ENCODE measurements at places on chromosomes 12 and 14.

DNA sequence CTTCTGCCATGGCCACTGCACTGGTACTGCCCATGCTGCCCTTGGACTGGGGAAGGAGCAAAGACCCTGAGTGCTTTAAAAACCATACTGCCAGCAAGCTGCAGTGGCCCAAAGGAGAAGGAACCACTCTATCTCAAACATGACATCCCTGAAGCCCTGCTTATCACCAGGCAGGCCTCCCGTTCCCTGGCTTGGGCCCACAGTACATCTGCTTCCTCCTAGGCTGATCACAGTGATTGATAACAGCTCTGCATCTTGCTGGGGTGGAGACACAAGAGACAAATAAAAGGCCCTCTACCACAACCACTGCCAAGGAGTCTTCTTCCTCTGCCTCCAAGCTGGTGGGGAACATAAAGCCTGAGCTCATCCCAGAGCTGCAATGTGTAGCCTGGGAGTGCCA lies 567.5 kb downstream of the TRHDE start:
- DNase-seq, result no peak

DNA sequence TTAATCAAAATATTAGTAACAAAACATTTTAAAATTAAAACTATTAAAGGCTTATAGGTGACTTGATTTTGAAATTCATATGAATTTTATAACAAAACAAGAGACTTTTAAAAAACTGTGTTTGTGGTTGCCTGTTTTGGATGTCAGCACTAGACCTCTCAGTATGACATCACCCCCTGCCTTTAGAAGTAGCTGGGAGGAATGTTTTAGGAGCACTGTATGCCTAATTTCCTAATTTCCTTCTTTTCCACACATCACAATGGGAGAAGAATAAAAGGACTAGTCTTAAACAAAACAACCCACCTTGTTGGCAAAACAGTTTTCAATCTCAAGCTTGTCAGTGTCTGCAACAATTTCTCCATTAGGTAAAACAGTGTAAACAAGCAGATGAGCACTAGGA lies 48.1 kb upstream of the PZP start:
- no peak for DNase-seq

DNA sequence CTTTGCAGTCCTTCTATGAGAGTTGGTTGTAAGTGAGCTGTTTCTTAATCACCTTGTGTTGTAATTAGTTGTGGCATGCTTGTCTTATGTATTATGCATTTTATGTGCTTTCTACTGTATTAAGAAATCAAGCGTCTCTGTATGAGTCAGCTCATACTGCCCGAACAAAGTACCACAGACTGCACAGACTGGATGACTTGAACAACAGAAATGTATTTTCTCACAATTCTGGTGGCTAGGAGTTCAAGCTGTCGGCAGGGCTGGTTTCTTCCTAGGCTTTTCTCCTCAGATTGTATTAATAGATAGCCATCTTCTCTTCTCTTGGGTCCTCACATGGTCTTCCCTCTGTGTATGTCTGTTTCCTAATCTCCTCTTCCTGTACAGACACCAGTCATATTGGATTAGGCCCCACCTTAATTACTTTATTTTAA lies 77.7 kb downstream of the FLRT2 start:
- DNase-seq, result peak; percentile 39

GRCh38 chr14:50822501-50823042 lies 8.4 kb downstream of the NIN start:
- DNase-seq, result no peak

DNA sequence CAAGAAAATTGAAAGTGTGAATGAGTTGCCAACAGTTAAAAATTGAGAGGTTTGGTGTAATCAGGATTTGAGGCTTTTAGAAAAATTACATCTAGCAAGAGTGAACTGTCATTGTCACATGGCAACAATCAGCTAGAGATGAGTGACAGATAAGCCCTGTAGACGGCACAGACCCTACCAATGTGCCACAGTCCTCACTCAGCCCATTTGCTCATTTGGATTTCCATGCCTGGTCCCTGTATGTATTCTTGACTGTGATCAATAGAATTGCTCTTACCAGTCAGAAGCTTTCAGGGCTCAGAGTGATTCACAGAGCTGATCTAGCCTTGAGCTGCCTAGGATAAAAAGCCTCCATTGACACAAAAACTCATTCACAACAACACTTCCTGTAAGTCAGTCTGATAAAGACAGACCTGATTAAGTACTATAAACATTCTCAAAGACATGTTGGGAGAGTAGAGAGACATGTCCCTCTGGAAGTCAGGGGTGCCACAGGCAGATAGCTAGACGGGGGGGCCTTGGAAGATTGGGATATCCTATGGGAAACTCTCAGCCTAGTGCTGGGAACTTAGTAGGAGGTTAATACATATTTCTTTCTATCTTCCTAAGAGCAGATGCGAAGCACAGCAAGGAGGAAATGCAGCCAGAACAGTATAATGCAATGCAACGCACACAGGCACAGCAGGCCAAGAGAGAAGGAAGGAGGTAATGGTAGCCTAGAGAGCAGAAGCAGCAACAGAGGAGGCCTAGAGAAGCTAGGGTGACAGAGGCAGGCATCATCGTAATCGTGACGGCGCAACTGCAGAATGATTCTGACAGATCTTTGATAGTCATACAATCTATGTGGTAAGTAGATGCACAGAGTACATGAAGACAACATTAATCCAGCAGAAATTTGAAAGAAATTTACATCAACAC lies 2.0 kb upstream of the PELI2 start:
- DNase-seq, result no peak

DNA sequence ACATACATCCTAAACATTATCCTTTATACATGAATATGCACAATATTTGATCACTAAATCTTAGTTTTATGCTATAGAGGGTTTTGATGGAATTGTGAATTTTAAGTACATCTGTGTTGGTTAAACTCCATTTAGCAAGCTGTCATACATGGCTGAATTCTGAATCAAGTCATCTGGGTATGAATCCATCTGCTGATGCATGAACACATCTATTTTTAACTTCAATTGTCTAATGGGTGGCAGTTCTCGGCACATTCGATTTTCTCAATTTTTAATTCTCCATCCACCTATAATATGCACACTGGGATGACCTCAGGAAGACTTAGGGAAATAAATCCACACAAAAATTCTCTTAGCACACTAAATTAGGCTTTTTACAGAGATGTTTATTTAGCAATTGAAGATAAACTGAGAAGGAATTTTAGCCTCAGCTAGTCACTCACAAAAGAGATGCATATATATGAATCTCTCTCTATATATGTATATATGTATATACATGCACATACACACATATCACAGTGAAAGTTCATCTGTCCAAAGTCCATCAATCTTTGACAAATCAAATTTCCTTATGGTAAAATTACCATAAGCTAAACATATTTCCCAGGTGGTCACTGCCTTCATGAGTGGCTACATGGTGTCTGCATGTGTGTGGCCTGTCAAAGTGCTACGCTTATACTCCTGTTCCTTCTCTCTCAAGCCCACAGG lies 44.5 kb upstream of the VPS33A start:
- DNase-seq, result no peak

GRCh38 chr12:6928022-6928702 lies 403 bp downstream of the ATN1 start:
- peak; percentile 58 for DNase-seq

- DNase-seq, result no peak
Observed at GRCh38 chr14:50778721-50779483, 52.1 kb downstream of the NIN start.

GRCh38 chr12:46354111-46354801 lies 18.3 kb downstream of the SLC38A2 start:
- no peak for DNase-seq

DNA sequence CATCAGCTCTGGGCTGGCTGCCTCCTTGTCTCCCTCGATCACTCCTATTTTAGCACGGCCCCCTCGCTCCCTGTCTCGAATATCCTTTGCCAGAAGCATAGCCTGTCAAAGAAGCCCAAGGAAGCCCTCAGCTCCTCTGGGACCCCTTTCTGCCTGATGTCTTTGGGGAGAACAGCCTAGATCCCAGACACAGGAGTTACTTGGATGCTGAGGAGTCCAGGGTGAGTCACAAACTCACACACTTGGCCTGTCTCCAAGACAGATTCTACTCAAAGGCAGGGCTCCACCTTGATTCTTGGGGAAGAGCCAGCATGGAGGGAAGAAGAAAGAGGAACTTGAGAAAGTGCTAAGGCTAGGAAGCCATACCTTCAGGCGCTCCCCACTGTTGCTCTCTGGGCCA lies 8.1 kb downstream of the AVIL start:
- no peak for DNase-seq

GRCh38 chr12:116894913-116895312 lies 13.7 kb upstream of the HRK start:
- DNase-seq, result no peak

GRCh38 chr12:98060411-98060810 lies 455.0 kb upstream of the TMPO start:
- no peak for DNase-seq

DNA sequence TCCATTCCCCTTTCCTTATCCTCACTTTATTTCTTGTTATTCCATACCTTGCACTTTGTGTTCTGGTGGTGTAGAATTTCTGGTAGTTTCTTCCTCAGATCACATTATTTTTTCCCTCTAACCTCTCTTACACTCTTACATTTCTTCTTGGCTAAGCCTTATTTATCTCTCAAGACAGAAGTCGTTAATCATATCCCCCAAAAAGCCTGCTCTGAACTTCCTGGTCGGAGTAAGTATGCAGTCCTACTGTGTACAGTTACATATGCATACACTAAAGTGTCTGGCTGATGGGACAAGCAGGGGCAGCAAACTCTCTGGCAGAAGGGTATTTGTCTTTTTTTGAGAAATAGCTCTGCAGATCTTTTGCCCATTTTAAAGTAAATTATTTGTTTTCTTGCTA lies 33.1 kb upstream of the USP15 start:
- no peak for DNase-seq

DNA sequence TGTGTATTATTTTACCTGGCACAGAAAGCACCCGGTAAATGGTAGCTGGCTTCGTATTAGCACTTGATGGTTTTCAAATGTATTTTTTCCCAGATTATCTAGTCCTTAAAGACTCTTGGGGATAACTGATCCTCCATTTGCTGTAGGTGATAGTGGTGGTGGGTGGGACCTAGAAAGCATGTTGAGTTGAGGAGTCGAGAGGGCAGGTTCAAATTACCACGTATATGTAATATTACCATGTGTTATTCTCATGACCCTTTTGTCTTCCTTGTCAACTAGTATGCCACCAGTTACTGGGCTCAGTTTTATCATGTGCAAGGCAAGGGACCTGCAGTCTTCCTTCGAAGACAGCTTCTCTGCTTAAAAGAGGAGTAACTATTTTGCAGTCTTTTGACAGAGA lies 1.8 kb downstream of the GLRX5 start:
- DNase-seq, result no peak

DNA sequence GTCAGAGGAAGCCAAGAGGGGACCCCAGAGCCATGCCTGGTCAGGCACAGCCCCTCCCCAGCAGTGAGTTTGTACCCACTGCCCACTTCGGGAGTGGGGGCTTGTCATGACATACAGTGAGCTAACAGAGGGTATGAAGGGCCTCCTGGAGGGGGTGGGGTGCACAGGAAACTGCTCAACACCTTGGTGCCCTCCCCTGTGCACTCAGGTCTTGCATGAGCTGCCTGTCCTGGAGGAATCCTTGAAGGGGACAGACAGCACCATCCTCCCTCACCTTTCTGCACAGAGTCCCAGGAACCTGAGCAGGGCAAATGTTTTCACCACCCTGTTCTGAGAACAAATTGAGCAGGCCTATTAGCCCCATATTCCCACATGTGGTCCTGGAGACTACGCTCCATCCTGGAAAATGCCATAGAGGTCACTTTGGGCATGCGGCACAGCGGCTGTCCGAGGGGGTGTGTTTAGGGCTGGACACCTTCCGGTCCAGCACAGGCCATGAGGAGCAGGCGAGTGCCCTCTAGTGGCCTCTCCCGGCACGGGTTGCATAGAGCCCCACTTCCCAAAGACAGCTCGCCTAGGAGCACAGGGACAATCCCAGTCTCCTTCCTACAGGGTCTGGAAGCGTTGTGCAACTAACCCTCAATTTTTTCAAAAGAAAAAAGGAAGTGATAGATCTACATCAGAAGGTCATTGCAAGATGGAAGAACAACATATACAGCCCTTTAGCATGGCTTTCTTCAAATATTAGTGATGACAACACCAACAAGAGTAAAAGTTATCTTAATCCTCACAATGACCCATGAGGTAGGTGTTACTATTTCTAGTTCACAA lies 31.9 kb upstream of the ZFP36L1 start:
- DNase-seq, result peak; percentile 86

DNA sequence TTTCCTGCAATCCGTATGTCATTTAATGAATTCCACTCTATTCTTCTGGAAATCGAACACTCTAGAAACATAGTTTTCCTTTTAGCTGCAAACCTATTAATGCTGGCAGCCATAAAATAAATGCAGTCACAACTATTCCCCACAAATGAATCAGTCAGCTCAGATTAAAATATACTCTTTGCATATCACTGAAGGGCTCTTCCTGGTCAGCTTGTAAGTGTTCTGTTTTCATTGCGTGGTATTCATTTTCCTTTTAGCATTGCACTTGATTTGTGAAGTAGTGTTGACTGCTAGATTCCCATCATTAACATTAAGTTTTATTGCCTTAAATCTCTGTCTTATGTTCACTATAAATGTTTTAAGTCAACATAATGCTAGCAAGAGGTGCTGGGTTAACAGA lies 685.9 kb downstream of the DIO2 start:
- DNase-seq, result no peak

DNA sequence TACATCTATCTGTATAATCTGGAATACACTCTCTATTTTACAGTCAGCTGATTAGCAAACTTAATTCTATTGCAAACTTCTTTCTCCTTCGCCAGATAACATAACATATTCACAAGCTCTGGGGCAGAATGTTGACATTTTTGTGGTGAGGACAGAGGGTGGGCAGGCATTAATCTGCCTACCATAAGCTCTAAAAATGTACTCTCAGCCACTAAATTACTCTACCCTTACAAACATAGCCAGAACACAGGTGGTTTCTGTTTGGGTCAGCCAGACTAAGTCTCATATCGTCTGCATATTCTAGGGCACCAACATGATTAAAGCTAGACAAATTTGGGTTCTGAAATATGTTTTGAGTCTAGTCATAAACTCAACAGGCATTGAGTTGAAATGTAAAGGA lies 90.1 kb downstream of the SLC6A15 start:
- DNase-seq, result no peak

DNA sequence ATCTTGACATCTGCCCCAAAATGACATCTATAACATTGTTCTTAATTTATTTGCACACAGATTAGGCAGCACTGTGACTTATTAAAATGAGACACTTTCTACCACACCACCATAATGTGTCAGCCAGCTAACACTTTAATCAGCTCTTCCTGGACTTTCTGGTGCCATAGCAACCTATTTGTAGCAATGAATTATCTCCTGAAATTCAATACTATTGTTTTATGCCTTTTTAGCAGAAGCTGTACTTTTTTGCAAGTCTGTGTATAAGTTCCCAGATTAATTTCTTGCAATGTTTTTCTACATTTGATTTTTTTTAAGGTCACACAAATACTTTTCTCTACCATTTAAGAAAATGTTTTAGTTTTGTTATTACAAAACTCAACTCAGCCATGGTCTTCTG lies 72.8 kb upstream of the SAV1 start:
- no peak for DNase-seq

DNA sequence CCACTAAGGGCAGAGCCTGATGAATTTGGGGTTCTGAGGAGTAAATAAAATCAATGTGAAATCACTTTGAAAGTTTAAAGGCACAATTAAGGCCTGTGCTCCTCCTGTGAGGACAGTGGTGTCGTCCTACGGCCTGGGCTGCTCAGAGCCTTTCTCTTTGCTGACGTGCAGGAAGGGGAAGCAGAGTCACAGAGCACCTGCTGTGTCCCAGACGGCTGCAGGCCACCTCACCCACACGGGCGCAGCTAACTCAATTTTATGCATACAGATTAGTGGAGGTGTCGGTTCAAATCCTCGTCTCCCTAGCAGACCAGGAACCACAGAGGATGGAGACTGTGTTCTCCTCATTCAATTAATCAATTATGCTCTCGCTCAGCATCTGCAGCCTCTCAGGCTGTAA lies 11.4 kb upstream of the DLK1 start:
- no peak for DNase-seq
